ENCODE measurements at places on chromosomes 6 and 20. TPM values are rescaled to one million over a fixed set of nuclear protein-coding genes. Genes with fewer than 3 reads are reported as not detected.
A peak's percentile ranks its signal among the peaks of the same experiment; 100 is the strongest.

The HCRTR2 gene
- not detected for total RNA-seq

The ZSCAN23 gene
- total RNA-seq: 2.1 TPM

The GUCA1A gene
- not detected for total RNA-seq

The TRAPPC3L gene
- 0.20 TPM for total RNA-seq

The FAM83B gene
- 6.7 TPM for total RNA-seq

The ADGB gene
- not detected for total RNA-seq

The OR2J3 gene
- not detected for total RNA-seq

The ADTRP gene
- 0.59 TPM for total RNA-seq

The RNF39 gene
- not detected for total RNA-seq

GRCh38 chr6:158039178-158039557 lies 57.5 kb downstream of the SYNJ2 start:
- DNase-seq: no peak

- no peak for DNase-seq
Measured at GRCh38 chr20:54284928-54285704, 77.2 kb downstream of the PFDN4 start.

DNA sequence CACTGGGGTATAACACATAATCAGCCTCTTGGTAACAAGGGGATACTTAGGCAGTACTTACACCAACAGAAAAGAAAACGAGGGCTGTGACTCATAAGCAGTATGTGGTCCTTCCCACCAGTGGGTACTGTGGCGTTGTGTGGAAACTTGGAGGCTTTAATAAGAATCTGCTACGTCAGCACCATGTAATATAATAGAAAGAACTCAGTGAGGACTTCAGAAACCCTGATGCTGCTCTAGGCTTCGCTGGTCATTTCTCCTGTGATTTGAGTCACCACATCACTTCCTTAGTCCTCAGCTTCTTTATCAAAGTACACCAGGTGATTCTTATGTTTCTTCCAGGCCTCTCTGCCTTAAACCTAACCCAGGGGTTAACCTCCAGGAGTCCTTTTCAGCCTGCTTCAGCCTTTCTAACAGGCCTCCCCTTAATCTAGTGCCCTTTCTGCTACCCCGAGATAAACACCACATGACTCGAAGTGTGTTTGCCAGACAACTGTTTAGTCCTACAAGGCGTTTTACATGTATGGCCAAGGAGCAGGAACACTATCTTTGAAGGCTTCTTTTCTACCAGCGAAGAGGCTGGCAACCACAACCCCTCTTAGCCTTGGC lies 68.5 kb downstream of the FYN start:
- no peak for DNase-seq

DNA sequence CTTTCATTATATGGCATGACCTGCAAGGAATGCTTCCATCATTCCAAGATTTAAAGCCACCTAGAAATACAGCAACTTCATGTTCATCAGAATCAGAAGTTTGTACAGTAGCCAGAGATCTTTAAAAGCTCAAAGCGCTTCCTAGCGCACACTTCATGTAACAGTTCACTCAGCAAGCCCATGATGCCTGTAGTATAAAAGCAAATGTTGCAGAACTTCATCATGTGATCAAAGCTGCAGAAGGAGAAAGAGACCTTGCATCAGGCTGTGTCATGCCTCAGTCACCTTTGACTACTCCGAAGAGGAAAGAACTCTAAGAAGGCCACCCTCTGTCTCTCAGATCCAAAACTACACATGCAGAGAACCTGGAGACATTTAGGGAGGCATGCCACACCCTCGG lies 78.5 kb downstream of the AGPAT4 start:
- DNase-seq: no peak

DNA sequence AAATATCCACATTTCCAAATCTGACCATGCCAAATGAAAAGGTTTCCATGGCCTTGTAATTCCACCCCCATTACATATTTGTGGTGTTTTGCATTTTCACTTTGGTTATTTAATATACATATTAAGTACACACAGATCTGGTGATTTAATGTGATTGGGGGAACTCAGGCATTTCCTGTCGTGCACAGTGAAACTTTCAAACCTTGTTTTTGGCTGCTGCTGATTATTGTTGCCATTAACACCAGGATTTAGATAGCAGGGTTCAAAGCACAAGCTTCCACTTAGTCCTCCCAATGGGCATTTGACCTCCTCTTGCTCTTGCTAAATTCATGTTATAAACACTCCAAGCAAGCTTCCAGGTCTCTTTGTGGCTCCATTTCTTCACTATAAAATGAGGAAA lies 166.5 kb downstream of the SOBP start:
- DNase-seq: no peak

DNA sequence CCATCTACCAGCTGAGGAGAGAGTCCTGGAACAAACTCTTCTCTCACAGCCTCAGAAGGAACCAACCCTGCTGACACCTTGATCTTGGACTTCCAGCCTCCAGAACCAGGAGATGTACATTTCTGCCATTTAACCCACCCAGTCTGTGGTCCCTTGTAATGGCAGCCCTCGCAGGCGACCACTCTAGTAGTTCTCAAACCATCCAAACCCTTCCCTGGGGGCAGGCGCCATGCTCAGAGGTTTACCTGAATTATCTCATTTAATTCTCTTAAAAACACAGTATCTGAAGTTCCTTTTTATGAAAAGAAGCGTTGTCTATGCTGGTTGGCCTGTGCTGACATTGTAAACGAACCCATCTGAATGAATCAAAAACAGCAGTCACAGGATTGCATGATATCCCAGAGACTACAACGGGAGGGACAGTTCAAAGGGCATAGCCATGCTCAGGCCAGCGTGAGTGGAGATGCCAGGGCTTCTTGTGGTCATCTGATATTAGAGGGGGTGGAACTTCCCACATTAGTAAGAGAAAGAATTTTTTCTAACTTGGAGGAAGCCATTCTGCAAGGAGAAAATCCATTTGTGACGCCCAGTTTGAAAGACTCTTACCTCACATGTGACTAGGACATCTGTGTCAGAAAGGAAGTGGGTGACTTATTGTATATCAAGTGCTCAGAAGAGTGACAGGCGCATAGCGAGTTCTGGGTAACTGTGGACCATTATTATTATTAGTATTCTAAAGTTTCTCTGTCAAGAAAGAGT lies 17.2 kb upstream of the TAGAP start:
- DNase-seq: no peak

- no peak for DNase-seq
Measured at GRCh38 chr6:111579816-111580215, 25.9 kb downstream of the TRAF3IP2 start.

GRCh38 chr20:50027611-50028105 lies 44.9 kb downstream of the SNAI1 start:
- peak; percentile 94 for DNase-seq

DNA sequence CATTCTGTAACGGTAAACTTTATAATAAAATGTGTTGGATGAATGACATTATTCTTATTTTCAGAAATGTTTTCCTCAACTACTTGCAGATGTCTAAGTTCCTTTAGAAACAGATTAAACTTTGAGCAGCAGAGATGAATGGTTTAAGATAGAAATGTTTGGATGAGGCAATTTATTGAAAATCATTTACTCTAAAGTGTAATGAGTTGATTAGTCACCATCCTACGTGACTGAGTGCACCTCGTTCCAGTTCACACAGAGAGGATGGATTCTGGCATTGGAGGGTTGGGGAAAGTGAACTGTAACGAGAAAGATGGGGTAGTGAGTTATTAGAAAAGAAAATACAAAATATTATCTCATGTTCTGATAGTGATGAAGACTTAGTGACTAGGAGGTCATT lies 28.7 kb downstream of the SMPDL3A start:
- DNase-seq: no peak

- DNase-seq: no peak
Measured at GRCh38 chr6:151082079-151082478, 157.7 kb upstream of the AKAP12 start.

DNA sequence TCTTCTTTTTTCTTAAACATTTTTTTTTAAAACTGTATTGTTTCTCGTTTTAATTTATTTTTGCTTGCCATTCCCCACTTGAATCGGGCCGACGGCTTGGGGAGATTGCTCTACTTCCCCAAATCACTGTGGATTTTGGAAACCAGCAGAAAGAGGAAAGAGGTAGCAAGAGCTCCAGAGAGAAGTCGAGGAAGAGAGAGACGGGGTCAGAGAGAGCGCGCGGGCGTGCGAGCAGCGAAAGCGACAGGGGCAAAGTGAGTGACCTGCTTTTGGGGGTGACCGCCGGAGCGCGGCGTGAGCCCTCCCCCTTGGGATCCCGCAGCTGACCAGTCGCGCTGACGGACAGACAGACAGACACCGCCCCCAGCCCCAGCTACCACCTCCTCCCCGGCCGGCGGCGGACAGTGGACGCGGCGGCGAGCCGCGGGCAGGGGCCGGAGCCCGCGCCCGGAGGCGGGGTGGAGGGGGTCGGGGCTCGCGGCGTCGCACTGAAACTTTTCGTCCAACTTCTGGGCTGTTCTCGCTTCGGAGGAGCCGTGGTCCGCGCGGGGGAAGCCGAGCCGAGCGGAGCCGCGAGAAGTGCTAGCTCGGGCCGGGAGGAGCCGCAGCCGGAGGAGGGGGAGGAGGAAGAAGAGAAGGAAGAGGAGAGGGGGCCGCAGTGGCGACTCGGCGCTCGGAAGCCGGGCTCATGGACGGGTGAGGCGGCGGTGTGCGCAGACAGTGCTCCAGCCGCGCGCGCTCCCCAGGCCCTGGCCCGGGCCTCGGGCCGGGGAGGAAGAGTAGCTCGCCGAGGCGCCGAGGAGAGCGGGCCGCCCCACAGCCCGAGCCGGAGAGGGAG lies 580 bp downstream of the VEGFA start:
- DNase-seq: peak; percentile 85

- DNase-seq: no peak
Measured at GRCh38 chr6:41676431-41676830, 38.2 kb downstream of the MDFI start.

DNA sequence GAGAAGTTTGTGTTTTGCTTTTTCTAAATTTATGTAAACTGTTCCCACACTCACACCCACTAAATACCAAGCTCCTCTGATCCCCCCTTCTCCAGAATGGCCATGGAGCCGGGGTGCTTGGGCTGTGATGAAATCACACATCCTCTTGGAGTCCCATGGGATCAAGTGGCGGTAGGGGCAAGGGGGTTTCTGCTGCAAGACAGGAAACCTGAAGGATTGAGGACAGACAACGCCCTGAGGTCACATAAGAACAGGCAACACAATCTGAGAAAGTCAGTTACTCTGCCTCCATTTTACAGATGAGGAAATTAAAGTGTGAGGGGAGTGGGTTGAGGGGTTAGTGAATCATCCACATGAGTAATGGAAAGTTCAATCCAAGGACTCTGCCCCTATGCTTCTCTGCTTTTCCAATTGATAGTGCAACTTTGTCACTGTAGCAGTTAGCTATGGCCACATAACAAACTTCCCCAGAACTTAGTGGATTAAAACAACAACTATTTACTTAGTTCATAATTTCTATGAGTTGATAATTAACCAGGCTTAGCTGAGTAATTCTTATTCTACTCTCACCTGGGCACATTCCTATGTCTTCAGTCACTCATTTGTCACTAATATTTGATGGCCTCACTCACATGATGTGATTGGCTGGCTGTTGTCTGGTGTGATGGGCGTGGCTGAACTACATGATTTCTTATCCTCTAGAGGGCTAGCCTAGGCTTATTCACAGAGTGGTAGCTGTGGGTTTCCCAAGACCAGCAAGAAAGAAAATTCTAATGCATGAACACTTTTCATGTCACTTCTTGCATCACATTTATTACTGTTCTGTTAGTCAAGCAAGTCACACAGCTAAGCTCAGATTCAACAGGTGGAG lies 311.1 kb upstream of the RNF24 start:
- no peak for DNase-seq

DNA sequence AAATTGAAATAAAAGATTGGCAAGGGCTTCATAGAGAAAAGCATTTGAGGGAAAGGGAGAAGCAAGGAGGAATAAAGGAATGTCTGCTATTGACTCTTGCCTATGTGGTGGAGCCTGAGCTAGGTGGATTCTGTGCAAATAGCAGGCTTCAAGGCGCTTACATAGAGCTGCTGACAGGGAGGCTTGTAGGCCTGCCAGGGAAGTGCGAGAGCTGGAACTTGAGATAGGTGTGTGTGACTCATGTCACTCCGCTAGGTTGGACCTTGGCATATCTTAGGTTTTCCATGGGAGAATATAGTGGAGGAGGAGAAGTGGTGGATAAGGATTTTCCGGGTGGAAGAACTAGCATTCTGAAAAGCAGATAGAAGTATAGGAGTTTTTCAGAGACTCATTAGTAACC lies 14.0 kb downstream of the SNRNP48 start:
- peak; percentile 34 for DNase-seq

DNA sequence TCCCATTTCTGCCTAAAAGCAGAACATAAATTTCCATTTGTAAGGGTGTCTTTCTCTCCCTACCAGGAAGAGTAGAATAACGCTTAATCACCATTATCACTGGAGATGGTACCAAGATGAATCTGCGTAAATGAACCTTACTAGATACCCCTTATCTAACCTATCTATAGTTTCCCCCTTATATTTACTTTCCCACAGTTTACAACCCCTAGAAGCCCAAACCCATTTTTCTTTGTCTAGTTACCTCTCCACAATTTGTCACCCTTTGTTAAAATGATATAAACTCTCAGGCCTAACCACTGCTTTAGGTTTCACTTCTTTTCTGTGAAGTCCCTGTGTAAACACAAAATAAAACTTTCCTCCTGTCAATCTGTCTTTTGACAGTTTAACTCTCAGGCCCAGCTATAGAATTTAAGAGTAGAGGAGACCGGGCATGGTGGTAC lies 45.5 kb downstream of the PCNA start:
- DNase-seq: no peak

DNA sequence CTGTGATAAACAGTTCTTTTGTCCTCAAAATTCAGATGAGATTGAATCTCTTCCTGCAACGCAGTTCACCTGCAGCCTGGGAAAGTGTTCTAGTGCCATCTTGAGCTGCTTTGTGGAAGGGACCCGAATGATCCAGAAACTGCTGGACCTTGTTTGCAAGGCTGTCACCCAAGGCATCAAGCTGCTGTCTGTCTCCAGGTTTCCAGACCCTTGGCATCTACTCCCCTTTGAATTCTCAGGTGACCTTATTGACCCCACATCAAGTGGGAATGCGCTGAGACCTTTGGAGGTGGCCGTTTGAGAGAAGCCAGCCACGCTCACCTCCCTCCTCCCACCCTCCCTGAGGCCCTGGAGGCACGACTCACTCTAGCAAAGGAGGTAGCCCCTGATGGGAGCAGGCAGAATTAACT lies 112.5 kb downstream of the EDN3 start:
- DNase-seq: no peak

DNA sequence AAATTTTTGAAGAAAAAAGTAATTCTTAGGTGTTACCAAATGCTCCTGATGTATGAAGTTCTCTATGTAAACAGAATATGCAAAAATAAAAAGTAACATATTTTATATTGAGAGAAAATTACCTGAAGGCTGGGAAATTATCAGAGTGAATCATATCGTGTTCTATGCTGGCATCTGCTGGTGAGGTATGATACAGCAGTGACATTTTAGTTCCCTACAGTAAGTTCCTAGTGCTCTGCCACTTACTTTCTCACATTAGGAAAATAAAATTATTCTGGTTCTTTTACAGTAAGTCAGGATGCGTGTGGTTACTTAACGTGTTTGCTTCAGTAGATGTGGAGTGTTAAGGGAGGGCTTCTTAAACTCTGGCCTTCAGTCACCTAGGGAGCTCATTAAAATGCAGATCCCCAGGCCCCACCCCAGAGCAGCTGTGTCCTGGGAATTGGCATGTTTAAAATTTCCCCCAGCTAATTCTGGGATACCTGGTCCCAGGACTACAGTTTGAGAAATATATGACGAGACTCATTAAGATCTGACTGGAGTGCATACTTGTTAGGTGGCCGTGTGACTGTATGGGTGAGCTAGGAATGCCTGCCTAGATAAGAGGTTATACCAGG lies 3.2 kb downstream of the ACTR5 start:
- no peak for DNase-seq

- DNase-seq: no peak
Measured at GRCh38 chr6:131331873-131332781, 196.9 kb downstream of the AKAP7 start.

Data from right cardiac atrium (tissue), 5 donors.